ENCODE measurements at places on chromosomes 12 and 14.

DNA sequence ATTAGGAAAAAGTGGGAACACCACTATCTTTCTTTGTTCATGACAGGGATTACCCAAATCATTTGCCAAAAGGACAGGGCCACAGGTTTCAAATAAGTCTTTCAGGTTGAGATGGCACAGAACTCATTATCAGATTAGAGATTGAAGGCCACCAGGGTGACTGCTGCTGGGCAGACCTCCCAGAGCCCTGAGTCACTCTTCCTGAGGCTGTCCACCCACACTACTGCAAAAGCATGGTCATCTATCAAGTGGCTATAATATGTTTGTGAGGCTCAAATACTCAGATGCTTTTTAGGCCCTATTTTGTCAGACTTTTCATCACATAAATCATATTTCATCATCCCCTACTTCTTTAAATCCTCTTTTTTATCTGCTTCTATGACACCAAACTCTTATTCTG is 155.3 kb upstream of the CCDC196 start:
- no peak for DNase-seq

GRCh38 chr12:29733060-29733459 is 50.7 kb downstream of the TMTC1 start:
- no peak for DNase-seq

DNA sequence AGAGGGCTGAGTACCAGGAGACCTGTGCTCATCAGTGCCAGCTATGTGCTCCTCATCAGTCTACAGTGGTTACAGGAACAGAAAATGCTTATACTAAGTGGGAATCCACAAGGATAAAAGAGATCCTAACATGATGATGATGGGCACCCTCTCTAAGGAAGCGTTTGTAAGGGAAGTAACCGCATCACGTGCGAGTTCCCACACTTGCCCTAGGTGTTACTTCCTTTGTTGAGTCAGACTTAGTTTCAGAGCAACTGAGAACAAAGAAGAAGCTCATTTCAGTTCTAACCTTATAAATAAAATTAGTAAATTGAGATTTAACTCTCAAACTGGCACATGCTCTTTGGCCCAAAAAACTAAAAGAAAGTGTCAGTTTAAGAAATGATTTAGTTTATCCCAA is 956.4 kb upstream of the TMEM132C start:
- no peak for DNase-seq

GRCh38 chr12:54658306-54659264 is 10.4 kb upstream of the DCD start:
- peak; percentile 45 for DNase-seq

GRCh38 chr12:64404470-64405256 is 471 bp downstream of the XPOT start:
- DNase-seq: peak; percentile 80

DNA sequence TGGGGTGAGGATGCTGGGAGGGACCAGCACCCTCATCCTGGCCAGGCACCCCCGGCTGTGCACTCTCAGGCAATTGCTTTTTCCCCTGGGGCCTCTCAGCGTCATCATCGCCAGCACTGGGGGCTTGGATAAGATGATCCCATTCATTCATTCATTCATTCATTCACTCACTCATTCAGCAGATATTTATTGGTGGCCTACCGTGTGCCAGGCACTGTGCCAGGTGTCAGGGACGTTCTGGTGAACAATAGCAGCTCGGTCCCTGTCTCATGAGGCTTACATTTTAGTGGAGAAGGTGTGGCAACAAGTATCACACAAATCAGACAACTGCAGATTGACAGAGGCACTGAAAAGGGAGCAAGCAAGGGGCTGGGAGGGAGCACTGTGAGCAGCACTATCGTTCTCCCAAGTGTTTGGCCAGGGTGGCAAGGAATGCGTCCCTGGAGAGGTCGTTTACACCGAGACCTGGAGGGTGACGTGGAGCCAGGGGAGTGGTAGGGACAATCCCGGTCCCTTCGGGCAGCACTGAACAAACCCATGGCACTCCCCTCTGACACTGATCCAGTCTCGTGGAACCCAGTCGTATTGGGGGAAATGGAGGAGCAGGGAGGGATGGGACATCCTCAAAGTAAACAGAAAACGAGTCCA is 124.1 kb downstream of the PAPOLA start:
- DNase-seq: no peak

GRCh38 chr12:27012239-27012981 is 1.8 kb downstream of the TM7SF3 start:
- DNase-seq: no peak

GRCh38 chr14:62030387-62030786 is 268.2 kb downstream of the SNAPC1 start:
- DNase-seq: no peak

- DNase-seq: no peak
These were observed 363.6 kb downstream of the TMEM132D start for GRCh38 chr12:129540249-129540648.

DNA sequence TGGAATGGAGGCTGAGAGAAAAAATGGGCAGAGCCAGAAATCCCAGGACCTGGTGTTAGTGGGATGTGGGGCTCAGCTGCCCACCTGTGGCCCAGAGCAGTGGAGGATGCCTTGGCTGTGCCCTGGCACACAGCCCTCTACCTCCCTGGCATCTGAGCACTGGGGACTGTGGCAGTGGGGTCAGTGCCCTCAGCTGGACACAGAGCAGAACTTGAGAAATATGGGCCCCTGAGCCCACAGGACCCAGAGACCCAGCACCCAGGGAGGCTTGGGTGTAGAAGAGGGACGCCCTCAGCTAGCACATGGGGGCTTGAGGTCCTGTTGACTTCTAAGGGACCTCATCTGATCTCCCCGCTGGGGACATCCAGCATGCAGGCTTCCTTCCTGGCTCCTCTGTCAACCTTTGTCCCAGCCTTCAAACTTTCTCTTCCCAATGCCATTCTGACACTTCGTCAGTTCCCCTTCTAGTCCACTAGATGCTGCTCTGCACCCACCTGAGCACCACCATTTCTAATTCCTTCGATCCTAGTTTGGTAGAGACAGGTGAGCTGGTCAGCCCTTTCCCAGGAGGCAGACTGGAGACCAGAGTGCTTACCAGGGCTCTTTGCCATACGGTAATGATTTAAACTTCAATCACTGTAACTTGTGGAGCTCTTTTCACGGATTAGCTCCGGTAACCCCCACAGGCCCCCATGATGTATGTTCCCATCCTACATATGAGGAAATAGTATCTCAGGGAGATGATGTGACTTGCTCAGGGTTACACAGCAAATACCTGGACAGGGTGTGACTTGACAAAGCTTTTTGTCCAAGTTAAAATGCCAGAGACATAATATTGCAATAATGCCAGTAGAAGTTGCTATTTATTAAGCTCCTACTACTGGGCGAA is 143.7 kb downstream of the ASCL4 start:
- peak; percentile 16 for DNase-seq

GRCh38 chr14:72433511-72433910 is 460.4 kb downstream of the DPF3 start:
- no peak for DNase-seq

- no peak for DNase-seq
These were observed 165.2 kb downstream of the BTG1 start for GRCh38 chr12:91980389-91980821.

All from hematopoietic multipotent progenitor cell treated with erythropoietin and hydrocortisone succinate and interleukin-3 and kit ligand, for 8 days (in vitro differentiated cells).